ENCODE measurements at places on chromosomes 1 and 21.

- no peak for DNase-seq
Measured at GRCh38 chr1:98949621-98950020, 55.0 kb downstream of the PLPPR5 start.

DNA sequence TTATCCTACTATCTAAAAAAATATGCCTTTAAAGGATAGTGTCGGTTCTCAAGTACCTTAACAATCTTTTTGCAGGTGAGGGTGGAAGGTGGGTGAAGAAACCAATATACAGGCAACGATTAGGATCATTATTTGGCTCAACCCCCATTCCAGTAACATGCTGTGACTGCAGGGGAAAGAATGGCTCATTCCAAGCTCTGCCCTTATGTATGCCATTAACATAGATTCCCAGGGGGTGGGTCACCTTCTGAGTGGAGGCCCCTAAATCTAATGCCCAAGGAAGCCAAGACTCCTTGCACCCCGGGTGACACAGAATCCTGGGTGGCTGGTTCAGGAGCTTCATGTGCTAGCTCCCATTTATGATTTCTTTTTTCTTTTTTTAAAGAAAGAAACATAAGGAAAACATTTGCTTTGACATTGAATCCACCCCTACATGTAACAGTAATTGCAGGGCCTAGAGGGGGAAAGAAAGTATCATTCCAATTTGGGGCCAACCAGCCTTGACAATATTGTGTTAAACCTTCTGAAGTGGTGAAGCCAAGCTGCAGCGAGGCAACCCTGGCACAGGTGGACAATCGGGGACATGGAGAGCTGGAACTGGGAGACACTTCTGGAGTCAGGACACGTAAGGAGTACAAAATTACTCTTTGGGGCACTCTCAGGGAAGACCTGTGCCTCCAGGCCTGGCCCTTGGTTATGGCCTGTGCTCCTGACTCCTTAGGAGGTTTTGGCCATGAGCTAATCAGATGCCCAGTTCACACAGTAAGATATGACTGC, 200.3 kb downstream of the PBX1 start:
- no peak for DNase-seq

DNA sequence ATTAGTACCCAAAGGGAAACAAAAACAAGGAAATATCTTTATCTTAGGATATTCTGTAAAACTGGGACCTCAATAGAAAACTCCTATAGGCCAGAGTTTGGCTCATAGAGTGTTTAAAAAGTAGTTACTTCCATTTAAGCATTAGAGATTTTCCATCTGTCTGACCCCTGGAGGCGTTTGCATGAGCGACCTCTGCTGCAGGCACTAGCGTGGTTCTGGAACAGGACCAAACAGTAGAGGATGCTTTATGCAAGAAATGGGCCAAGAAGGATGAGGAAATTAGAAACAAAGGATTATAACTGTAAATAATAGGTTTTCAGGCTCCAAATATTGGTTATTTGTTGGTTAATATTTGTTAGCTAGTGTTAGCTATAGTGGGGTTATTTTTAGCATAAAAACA, 5.7 kb downstream of the ZBTB40 start:
- DNase-seq = no peak

DNA sequence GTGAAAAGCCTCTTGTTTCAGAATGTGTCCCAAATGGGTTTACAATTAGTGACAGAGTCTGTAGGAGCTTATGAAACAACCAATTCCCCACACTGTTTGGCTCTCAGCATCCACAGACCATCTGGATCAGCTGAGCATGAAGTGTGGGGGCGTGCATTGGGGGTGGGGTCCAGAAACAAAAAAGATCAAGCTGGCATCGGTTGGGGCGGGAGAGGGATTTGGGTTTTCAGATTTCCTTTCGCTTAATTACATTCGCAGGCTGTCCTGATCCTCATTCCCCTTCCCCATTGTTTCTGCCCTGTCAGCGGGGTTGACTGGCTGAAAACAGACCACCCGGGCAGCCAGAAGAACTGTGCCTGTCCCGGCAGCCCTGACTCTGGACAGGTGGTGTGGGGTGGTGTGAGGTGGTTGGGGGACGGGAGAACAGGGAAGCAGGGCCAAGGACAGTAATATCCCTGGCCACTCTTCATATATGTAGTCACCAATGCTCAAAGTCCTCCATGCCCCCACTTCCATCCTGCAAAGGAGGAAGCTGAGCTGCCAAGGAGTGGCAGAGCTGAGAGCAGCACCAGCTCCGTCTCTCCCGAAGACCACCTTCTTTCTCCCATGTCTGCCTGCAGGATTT, 92.0 kb downstream of the IER5 start:
- DNase-seq = no peak

GRCh38 chr1:84253036-84253435, 48.5 kb upstream of the SAMD13 start:
- DNase-seq = no peak

- no peak for DNase-seq
Measured at GRCh38 chr1:181062836-181063428, 25.6 kb upstream of the IER5 start.

- no peak for DNase-seq
Measured at GRCh38 chr1:3664700-3665375, 12.5 kb downstream of the TP73 start.

GRCh38 chr1:175267716-175268416, 75.3 kb upstream of the KIAA0040 start:
- DNase-seq = peak; percentile 69

DNA sequence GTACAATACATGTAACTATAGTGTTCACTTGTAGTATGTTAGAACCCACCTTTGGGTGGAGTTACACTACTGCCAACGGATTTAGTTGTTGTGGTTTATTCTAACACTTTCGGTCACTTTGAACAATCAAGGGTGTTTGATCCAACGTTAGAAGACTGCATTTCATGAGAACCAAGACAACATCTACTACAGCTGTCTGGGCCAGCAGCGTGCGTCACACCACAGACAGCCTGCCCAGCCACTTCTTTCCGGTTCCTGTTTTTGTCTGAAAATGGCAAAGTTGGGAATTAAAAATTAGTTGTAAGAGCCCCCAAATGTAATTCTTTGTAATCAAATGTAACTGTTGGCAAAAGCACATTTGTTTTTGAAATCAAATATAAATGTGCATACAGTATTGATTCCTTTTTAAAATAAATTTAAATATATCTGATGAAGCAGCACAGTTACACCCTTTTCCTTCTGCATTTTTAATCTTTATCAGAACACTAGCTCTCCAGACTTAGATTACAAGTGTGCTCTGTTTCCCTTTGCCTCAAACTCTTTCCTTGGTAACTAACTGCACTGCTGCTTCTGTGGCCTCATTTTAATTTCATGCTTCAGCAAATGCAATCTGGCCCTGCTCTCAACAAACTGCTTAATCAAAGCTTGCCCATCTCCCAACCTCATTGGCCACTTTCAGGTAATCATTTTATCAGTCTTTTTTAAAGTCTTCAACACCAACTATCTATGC, 86.6 kb upstream of the DPH5 start:
- no peak for DNase-seq

- DNase-seq = peak; percentile 54
Measured at GRCh38 chr1:206725109-206725963, 40.6 kb downstream of the MAPKAPK2 start.
